Adipose tissue (tissue), 3 donors: ENCODE measurements at places on chromosomes 12 and 14. TPM values are rescaled to one million over a fixed set of nuclear protein-coding genes. Genes with fewer than 3 reads are reported as not detected.

SMCO2 gene
- 0.10 TPM for polyA plus RNA-seq

KRT72 gene
- polyA plus RNA-seq: 0.13 TPM

CIROP gene
- polyA plus RNA-seq: not detected

CEBPE gene
- polyA plus RNA-seq: not detected

LUM gene
- polyA plus RNA-seq: 17.0 TPM
